ENCODE measurements at places on chromosomes 7 and 10.
A peak's percentile ranks its signal among the peaks of the same experiment; 100 is the strongest.

- peak; percentile 65 for DNase-seq
These were observed 7.1 kb downstream of the SHH start for GRCh38 chr7:155804897-155805825.

DNA sequence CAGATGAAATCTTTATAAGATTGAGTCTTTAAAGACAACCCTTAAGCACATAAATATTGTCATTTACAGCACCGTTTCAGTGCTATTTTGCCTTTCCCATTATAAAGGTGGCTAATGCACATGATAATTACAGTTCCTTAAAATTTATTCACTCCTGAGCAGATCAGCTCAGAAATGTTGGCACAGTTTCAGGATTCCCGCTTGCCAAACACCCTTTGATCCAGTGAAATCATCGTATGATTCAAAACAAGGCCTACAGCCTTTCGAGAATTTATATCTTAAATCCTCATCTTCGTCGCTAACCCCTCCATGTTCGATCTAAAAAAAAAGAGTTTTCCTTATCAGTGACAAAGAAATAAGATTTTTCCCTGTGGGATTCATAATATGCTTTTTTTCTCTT, 14.1 kb upstream of the SOSTDC1 start:
- no peak for DNase-seq

DNA sequence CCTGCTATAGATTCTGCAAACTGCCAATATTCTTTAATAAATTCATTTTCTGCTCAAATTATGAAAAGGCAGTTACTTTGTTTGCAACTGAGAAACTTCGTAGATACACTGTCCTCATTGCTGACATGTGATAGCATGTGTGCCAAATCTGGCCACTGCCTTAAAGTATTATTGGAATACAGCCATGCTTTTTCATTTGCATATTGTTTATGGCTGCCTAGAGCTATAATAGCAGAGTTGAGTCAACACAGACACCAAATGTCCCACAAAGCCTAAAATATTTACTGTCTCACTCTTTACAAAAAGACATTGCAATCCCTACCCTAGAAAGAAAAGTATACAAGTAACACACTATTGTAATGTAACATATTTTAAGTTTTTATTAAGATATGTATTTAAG, 647.4 kb downstream of the XPNPEP1 start:
- DNase-seq = no peak

DNA sequence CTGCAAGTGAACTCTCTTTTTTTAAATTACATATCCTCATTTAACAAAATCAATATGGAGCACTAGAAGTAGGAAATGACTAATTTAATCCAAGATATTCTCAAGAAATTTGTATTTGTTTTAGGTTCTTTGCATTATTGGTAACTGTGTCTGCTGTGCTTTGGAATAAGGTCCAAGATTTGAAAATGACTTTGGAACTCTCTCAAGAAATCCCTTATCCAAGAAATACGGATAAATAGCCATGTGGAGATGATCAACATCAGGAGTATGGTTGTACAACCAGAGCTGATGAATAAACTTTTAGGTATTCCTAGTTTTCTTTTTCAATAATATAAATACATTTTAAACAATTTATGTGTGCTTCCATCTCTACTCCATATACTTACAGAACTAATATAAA, 279.9 kb upstream of the SEMA3C start:
- DNase-seq = no peak

DNA sequence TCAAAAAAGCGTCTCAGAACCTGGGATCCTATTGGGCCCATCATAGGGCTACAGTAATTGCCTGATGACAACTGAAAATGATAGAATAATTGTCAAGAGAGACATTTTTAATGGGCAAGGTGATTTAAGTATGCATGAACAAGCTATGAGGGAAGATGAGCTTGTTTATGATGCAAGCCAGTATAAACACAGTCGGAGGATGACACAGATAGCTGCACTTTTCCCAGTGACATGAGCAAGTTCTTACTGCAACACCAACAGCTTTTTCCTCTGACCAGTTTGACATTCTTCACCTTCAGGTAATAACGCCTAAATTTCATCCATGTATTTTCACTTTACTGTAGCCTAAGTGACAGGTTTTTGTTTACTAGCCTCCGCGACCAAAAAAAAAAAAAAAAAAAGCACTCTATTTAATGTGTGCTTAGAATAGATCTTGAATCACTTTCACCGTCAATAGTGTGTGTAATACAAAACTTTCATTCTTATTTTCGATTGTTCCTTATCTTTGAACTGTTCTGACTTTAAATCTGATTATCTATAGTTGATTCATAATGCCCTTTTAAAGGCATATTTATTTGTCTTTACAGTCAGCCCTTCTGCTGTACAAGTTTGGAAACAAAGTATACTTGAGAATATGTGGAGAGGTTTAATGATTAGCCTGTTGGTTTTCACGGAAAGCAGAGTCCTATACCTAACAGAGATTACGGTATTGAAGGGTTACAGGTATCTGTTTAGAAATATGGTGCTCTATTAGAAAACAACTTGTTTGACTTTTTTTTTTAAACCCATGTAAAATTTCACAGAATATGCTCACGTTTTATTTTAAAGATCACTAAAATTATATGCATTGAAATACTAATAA, 1.7 kb downstream of the FOXP2 start:
- no peak for DNase-seq

DNA sequence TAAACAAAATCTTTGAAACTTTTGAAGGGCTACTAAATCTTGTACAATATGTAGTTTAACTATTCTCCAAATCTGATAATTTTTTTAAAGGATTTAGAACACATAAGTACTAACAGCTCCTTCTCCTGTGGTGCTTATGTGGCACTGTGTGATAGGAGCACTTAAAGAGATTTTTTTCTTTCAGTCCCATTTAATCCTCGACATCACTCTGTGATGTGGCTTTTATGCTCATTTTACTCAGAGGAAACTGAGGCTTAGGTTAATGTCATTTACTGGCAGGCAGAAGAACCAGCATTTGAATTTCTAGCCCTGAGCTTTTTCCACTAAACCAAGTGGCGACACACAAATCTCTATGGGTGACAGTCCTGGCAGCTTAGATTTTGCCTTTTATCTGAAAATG, 92.4 kb downstream of the SAMD9 start:
- DNase-seq = no peak

DNA sequence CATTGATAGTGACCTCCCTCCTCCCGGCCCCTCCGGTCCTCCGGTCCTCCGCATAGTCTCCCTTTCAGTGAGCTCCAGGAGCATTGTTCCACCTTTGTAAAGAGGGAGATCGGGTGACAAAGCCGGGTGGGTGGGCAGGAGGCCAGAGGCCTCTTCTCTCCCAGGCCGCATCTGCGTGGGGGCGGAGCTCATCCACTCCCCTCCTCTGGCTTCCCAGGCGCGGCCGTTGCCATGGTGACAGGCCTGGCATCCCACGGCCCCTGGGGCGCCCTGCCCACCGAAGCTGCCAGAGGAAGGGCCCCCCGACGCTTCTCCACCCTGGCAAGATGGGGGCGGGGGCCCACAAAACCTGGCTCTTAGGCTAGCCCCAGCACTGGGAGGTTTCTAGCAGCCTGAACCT, 4.4 kb upstream of the FZD9 start:
- DNase-seq = no peak

- peak; percentile 18 for DNase-seq
These were observed 41.8 kb upstream of the LRRC18 start for GRCh38 chr10:48981310-48981907.

Data from erythroblast (primary cell).